ENCODE measurements at places on chromosomes 5 and 9.
A peak's percentile ranks its signal among the peaks of the same experiment; 100 is the strongest.

- no peak for DNase-seq
These were observed 43.3 kb upstream of the TJP2 start for GRCh38 chr9:69130456-69131441.

GRCh38 chr5:25851301-25851700, 1187.1 kb downstream of the CDH9 start:
- no peak for DNase-seq

- no peak for DNase-seq
These were observed 30.0 kb downstream of the STRBP start for GRCh38 chr9:123238365-123238764.

GRCh38 chr9:89252651-89253267, 58.2 kb upstream of the CKS2 start:
- DNase-seq, result no peak

- DNase-seq, result no peak
These were observed 707.1 kb downstream of the PTPRD start for GRCh38 chr9:9905736-9906135.

GRCh38 chr5:73274881-73275663, 102.1 kb downstream of the TMEM174 start:
- no peak for DNase-seq

GRCh38 chr9:99255651-99256050, 33.6 kb downstream of the SEC61B start:
- no peak for DNase-seq

DNA sequence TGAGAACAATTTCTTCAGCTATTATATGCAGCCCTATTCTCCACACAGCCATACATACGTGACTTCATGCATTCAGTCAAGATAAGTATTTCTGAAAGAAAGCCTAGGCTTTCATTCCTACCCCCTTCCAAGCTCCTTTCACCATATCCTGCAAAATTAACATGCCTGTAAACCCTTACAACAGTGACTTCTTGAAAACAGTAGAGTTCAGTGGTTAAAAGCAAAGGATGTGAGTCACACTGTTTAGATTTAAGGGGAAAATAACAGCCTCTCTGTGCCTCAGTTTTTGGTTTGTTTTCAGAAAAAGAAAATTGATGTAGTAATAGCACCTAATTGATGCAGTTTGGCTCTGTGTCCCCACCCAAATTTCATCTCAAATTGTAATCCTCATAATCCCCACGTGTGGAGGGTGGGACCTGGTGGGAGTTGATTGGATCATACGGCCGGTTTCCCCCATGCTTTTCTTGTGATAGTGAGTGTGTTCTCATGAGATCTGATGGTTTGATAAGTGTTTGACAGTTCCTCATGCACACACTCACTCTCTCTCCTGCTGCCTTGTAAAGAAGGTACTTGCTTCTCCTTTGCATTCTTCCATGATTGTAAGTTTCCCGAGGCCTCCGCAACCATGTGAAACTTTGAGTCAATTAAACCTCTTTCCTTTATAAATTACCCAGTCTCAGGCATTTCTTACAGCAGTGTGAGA, 264.8 kb downstream of the CETN3 start:
- no peak for DNase-seq

- DNase-seq, result no peak
These were observed 65.7 kb upstream of the EIF4EBP3 start for GRCh38 chr5:140481758-140482157.

GRCh38 chr5:24819841-24820240, 175.1 kb upstream of the CDH10 start:
- DNase-seq, result no peak

DNA sequence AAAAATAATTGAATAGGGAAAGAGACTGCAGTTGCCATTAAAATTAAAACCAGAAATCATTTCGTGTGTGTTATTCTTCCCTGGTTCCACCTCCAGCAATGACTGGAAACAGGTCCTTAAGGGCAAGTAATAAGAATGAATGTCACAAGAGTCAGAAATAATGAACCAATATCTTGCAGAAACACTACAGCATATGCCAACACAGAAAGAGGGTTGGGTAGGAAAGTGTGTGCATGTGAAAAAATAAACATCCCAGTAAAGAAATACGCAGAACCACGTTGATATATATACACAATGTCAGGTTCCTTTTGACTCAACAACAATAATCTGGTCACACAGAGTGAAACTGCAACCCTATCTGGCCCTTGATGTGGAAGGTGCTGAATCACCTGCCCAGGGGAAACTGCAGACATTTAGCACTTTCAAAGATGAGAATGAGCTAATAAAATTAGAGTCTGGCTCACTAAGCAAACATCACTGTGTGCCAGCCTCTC, 15.0 kb downstream of the HMHB1 start:
- DNase-seq, result peak; percentile 26

GRCh38 chr5:162497455-162497854, 429.9 kb downstream of the GABRG2 start:
- no peak for DNase-seq

GRCh38 chr5:10761933-10762775, 1.1 kb upstream of the DAP start:
- DNase-seq, result no peak

GRCh38 chr5:69526660-69527059, 33.3 kb upstream of the GTF2H2C start:
- DNase-seq, result no peak

DNA sequence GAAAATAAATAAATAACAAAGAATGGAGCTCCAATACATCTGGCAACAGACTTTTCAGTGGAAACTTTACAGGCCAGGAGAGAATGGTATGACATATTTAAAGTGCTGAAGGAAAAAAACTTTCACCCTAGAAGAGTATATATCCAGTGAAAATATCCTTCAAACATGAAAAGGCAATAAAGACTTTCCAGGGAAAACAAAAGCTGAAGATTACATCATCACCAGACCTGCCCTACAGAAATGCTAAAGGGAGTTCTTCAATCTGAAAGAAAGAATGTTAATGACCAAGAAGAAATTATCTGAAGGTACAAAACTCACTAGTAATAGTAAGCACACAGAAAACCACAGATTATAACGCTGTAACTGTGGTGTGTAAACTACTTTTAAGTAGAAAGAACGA, 8.3 kb upstream of the RCL1 start:
- no peak for DNase-seq

DNA sequence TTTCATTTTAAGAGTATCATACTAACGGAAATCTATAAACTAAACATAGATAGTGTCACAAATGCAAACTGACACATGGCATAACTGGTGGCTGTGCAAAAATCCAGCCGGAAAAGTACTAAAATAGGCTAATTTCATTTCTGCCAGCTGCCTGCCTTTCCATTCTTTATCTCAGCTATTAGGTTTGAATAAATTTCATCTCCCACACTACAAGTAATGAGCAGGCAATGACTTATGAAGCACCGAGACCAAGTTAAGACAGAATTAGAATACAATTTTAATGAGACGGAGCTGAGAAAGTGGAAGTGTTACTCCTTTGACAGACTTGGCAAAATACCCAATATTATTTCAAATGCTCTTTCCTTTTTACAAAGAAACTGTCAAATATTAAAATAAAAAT, 258.8 kb upstream of the ZNF608 start:
- no peak for DNase-seq

GRCh38 chr9:123914517-123915196, 15.3 kb downstream of the DENND1A start:
- DNase-seq, result no peak

DNA sequence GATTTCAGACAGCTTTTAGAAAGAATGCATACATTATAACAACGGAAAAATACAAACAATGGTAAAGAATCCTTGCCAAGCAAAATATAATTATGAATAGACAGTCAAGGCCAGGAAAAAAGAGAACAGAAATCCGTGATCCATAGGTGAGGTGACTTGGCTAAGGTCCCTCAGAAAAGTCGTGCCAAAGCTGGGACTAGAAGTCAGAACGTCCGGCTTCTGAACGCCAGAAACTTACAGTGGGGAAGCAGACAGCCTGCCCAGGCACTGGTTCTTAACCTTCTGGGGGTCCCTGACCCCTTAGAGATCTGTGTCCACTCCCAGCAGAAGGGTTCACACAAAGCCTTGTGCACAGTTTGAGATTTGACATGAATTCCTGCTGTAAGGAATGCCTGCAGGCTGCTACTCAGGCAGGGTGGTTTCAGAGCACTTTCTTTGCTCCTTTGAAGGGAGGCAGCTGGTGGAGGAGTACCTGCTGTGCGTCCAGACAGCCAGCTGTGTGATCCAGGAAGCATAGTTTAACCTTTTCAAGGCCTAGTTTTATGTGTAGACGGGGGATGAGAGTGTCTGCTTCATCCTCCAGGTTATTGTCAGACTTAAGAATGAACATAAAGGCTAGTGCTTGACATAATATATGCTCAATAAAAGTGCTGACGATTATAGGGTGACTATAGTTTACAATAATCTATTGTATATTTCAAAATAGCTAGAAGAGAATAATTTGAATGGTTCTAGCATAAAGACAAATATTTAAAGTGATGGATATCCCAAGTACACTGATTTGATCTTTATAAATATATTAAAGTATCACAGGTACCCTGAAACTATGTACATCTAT, 852 bp downstream of the ARHGEF37 start:
- no peak for DNase-seq

DNA sequence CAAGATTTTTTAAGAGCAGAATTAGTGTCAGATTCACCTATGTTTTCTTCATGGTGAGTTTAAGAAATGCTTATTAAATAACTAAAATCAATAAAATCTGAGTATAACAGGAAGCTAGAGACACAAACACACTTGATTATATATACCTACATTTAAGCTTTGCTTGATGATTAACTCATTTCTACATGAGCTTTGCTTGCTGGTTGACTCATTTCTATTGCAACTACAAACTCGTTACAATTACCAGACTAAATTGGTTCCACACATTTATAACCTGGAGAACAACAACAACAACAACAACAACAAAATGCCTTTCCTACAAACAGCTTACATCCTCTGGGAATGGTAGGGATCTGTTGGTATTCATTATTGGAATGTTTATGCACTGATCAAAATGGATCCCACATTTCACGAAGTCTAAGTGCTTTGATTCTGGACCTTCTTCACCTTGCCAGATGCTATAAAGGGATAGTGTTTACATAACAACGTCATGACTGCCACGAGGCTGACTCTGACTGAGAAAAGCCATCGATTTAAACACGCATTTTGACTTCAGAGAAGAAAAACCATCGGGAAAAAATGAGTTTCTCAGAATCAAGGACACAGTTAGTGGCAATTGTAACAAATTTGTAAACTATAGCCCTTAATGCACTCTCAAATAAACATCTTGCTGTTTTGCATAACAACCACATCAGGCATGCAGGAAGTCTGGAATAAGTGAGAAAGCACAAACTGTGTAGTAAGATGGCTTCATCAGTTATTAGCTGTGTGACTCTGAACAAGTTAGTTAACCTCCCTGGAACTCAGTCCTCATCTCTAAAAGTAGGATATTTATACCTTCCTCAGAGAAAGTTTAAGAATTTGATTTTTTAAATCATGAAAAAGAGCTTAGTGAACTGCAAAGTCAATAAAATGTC, 49.8 kb downstream of the RASEF start:
- DNase-seq, result no peak

- no peak for DNase-seq
These were observed 31.9 kb upstream of the C5orf58 start for GRCh38 chr5:170200876-170201275.

GRCh38 chr5:122498163-122498562, 186.1 kb downstream of the SNCAIP start:
- no peak for DNase-seq

GRCh38 chr9:75979362-75979761, 88.9 kb downstream of the PCSK5 start:
- DNase-seq, result no peak

DNA sequence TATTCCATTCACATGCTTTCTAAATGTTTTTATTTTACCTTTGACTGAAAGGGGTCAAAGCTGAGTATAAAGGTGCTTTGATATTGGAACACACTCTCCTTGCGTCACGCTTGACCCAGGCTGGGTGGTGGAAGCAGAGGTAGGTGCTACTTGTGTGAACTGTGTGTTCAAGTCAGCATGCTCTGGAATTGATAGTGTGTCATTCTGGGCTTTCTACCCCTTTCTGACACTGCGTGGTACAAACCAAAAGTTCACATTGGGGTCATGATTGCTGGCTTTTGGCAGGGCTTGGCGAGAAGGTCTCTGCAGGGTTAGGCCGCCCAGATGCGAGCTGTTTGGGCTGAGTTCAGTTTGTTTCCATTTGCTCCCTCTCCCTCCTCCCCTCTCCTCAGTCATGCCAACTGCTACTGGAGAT, 131.8 kb downstream of the ADAMTSL1 start:
- DNase-seq, result no peak

DNA sequence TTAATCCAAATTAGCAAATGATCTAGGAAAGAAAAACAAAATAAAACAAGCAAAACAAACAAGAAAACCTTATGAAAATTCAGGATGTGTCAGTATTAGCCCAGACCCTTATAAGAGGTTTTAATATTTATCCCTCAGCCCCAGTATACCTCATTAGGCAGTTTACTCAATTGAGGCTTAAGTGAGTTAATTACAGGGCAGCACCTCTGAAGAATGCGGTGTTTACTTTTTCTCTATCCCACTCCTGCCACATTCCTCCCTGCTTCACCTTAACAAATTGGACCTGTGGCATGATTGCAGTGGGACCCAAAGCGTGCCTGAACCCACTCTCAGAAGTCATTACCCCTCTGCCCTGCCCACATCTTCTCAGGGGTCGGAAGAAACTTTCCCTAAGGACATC, 67.1 kb downstream of the SIL1 start:
- DNase-seq, result no peak

GRCh38 chr5:5572010-5572865, 149.8 kb downstream of the ICE1 start:
- DNase-seq, result no peak

- DNase-seq, result no peak
These were observed 6.6 kb downstream of the SLC22A4 start for GRCh38 chr5:132300577-132301343.

GRCh38 chr5:68960961-68961360, 132.9 kb upstream of the SLC30A5 start:
- no peak for DNase-seq

DNA sequence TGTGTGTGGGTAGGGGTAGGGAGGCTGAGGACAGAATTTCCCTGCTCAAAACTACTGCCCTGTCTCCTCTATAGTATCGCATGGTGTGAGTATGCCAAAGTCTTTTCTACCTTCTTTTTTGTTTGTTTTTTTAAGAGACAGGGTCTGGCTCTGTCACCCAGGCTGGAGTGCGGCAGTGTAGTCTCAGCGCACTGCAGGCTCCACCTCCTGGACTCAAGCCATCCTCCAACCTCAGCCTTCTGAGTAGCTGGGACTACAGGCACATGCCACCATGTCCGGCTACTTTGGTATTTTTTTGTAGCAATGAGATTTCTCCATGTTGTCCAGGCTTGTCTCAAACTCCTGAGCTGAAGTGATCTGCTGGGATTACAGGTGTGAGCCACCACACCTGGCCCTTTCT, 2.5 kb downstream of the SRP19 start:
- no peak for DNase-seq

- no peak for DNase-seq
These were observed 47.5 kb downstream of the VPS13A start for GRCh38 chr9:77224746-77225312.

DNA sequence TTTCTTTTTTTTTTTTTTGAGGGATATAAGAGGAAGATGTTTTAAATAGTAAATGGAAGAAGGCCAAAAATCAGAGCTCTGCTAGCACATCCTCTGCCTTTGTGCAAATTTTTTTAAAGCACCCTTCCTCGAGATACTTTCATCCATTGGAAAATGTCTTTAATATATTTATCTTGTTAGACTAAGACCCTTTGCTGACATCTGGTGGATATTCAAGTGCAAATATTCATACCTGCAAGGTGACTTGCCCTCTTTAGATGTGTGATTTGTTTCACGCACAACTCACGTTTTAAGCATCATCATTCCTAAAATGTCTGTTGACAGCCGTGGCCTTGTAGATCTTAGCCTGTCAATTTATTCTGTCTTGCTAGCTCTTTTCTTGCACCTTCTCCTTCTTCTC, 258.5 kb downstream of the AGTPBP1 start:
- DNase-seq, result no peak

Data from NCI-H2107 (cell line).